ENCODE measurements at places on chromosomes 12 and 14.
A peak's percentile ranks its signal among the peaks of the same experiment; 100 is the strongest.

GRCh38 chr12:121297435-121297991 is 1.0 kb upstream of the CAMKK2 start:
- DNase-seq = peak; percentile 73

DNA sequence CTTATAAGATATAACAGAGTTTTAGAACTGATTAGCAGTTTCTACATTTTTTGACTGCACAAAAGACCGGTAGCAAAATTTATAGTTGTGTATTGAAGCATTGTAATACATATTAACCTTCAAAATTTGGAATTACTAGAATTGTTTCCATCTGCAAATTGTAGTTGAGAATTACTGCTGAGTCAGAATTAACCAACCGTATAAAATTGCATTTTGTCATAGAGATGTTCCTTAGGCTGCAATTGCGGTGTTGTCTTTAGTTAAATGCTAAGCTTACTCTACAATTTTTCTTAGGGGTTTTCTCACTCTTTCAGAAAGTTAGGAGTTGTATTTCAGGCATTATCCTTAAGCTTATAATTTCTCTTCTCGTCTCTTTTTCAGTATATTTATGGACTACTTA is 132.2 kb downstream of the PLEKHA5 start:
- no peak for DNase-seq

DNA sequence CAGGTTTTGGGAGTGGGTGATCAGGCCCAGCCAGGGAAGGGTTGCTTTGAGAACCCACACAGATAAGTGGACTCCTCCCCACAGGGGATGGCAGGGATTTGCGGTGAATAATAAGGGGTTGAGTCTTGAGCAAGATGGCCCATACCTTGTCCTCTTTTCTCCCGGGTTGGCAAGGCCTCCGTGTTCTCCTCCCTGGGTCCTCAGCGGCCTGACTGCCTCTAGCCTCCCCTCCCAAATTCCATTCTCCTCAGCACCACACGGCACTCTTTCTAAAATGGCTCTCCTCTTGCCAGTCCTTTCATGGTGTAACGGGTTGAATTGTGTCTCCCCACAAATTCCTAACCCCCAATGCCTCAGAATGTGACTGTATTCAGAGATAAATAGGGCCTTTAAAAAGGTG is 70.0 kb downstream of the CHST11 start:
- DNase-seq = no peak

DNA sequence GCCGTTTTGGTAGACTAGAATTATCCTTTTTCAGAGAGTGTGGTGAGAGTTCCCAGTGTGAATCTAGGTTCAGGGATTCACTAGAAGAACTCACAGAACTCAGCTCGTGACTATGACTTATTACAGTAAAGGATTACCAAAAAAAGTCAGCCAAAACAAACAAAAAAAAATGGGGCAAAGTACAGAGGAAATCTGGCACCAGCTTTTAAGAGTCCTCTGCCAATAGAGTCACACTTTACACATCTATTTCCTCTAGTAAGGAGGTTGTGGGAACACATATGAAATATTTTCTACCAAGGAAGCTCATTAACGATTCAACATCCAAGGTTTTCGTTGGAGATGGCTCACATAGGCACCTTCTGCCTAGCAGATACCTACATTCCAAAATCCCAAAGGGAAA is 28.2 kb downstream of the TSPAN19 start:
- no peak for DNase-seq

DNA sequence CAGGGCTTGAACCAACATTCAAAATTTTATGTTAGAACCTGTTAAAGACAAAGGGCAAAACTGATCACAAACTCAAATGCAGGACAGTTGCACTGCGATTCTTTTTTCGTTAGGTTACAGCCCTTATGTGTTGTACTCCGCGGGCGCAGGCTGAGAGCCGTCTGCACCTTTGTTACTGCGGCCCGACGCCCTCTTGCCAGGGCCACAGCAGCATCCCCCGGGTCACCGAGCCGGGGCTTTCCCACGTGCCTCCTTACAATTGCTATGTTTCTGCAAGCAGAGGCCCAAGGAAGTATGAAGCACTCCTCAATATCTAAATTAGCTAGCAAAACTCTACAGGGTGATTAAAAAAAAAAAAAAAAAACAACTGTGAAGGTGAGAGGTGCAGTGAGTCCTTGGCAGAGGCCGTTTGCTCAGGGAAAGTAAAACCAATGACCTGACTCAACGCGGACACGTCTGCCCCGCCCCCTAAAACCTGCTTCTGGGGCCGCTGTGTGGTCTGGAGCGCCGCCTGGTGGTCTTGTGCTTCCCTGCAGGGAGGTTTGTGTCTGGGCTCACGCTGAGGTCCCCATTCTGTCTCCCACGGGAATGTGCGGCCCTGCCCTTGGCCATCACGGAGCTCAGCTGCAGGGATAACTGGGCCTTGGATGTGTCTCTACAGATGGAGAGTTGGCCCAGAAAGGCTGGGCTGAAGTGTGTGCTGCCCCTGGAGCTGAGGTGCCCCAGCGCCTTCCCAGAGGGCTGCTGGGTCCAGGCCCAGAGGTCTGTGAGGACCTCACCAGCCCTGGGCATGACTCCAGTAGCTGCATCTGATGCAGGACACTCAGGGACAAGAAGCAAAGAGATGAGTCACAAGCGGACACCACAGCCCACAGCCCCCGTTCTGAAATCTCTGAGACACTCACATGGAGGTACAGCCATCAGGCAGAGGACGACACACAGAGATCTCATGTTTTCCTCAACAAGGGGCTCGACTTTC is 418.5 kb downstream of the TMEM121 start:
- DNase-seq = peak; percentile 57

DNA sequence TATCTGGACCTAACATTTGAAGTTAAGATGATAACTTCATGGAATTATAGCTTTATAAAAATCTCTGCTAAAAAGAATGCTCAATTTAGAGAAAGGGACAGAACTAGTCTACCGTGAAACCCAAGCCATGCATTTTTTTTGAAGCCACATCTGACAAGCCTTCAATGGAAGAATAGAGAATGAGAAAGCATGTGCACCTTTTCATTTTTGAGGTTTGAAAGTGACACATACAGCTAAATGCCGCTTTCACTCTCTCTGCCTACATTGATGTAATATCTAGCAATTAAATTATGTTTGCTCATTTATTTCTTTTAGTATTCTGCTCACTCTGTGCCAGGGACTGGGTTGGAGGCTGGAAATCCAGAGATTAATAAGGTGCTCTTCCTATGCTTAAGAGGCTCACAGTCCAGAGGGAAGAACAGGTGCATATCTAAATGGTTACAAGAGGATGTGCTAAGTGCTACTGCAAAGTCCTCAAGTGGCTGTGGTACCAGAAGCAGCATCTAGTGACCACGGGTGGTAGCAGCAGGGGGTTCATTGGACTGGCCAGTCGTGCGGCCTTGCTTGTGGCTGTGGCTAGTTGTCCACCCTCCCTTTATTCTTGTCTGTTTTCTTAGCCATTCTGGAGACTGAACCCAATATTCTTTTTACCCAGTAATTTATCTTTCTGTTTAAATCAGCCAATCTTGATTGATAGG is 60.4 kb downstream of the PPP1R36 start:
- peak; percentile 59 for DNase-seq

- DNase-seq = no peak
Observed at GRCh38 chr12:78442454-78442801, 422.1 kb upstream of the SYT1 start.

DNA sequence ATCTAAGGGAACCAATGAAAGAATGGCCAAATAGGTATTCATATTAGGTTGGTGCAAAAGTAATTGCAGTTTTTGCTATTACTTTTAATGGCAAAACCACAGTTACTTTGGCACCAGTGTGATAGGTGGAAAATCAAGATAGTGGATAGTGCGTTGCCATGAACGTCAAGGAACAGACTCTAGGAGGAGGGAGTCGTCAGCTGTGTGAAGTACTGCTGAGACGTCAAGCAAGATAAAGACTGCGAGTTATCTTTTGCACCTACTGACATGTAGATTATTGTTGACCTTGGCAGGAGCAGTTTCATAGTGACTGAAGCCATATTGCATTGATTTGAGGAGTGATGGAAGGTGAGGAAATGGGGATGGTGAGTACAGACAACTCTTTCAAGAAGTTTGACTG is 8.3 kb downstream of the YLPM1 start:
- no peak for DNase-seq

All from NCI-H146 (cell line).